Fibroblast of the conjunctiva (primary cell): ENCODE measurements at places on chromosomes 2 and 18.

GRCh38 chr18:74457725-74458421 is 765 bp upstream of the DIPK1C start:
- no peak for DNase-seq

- peak; percentile 43 for DNase-seq
Observed at GRCh38 chr18:34809451-34810072, 99.5 kb downstream of the DTNA start.

- DNase-seq: no peak
Observed at GRCh38 chr18:26653943-26654615, 105.7 kb upstream of the KCTD1 start.

GRCh38 chr2:23249348-23249747 is 135.6 kb upstream of the KLHL29 start:
- DNase-seq: no peak

DNA sequence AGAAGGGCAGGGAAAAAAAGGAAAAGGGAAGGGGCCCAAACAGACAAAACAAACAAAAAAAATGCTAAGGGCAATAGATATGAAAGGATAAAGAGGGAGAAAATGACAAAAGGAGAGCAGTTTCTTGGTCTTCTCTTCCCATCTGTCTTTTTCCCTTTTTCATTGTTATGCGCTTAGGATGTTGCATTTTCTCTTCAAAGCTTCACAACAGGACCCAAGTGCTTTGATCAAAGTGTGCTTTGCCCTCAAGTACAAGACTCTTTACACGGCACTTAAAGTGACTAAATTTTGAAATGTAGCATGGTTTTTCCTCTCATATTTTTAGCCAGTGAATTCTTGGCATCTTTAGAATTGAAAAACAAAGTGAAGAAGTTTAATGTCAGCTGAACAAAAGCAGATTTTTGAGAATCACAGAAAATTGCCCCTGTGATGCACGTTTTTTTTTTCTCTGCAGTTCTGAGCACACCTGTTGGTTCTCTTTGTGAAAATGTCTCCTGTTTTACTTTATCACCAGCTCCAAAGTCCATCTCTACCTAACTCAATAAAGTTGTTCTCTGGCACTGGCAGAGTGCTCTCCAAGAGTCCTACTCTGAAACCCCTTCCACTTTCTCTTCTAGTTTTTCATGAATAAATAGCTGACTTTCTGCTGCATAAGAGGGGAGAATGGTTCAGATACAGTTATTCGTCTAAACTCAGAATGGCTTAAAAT is 126.6 kb downstream of the KCNH7 start:
- DNase-seq: no peak

DNA sequence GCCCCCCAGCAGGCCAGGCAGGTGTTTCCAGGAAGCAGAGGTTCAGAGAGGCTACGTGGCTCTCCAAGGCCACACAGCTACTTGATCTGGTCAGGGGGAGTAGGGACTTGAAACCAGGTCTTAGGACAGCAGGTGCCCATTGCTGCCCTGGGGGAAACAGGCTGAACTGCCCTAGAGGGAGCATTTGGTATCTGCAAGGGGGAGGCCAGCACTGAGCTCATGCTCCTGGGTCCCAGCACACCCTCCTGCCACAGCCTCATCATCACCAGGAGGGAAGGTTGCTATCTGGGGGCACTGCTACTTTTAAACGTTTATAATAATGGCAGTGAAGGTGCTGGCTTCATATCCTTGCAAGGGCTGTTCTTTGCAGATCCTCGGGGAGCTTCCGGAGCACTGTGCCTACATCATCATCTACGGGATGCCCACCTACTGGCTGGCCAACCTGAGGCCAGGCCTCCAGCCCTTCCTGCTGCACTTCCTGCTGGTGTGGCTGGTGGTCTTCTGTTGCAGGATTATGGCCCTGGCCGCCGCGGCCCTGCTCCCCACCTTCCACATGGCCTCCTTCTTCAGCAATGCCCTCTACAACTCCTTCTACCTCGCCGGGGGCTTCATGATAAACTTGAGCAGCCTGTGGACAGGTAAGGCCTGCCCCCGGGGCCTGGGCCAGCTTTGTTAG is 36.1 kb downstream of the ABCG8 start:
- DNase-seq: no peak

DNA sequence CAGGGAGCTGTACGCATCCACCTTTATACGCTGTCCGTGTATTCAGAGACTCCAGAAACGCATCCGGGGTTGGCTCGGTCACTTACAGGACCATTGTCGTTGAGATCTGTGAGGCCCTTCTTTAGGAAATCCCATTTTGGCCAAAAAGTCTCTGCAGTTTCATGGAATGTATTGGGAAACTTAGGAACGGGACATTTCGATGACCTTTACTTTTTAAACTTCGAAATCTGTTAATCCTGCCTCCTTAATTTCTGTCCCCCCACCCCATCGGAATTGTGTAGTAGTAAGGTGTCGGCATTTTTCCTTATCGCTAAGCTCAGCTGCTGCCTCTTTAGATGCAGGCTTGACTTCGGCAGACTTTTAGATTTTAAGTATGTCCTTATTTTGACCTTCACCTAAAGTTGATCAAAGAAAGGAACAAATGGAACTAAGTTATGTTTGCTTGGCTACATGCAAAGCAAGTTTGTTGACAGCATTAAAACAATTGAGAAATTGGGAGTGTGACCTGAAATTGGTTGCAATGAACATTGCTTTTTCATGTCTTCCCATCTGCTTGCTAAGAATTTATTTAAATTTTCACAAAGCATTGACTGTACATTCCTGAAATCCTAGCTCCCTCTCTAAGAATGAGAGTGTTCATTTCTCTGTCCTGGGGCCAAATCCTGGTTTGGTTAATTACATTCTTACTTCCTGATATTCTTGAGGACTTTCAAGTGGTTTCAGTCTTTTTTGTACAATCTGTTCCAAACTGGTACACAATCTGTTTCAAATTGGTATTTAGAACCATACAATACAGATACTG is 884 bp upstream of the RAPH1 start:
- no peak for DNase-seq

- no peak for DNase-seq
Observed at GRCh38 chr2:96685577-96686459, 43.3 kb downstream of the FER1L5 start.

- DNase-seq: no peak
Observed at GRCh38 chr2:179543361-179543901, 278.8 kb upstream of the SESTD1 start.

GRCh38 chr2:179936141-179936540 is 71.0 kb downstream of the CWC22 start:
- DNase-seq: no peak

GRCh38 chr2:105497094-105497493 is 98.2 kb upstream of the FHL2 start:
- DNase-seq: no peak

- no peak for DNase-seq
Observed at GRCh38 chr2:143545949-143546255, 416.7 kb downstream of the ARHGAP15 start.

GRCh38 chr2:200051611-200051945 is 96.2 kb downstream of the MAIP1 start:
- no peak for DNase-seq

DNA sequence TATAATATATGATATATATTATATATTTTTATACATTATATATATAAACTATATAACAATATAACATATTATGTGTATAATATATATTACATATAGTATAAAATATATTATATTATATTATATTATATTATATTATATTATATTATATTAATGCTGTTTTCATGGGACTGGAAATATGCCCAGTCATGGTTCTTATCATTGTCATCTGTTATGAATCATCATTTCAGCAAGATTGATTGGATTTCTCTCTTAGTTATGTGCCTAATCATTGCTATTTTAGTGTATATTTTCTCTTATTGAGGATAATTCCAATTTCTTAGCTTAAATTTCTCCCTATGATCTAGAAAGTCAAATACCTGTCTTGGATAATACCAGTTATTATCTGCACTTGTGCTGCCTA is 617.8 kb downstream of the TRIB2 start:
- DNase-seq: no peak

- no peak for DNase-seq
Observed at GRCh38 chr2:147759536-147759935, 85.3 kb upstream of the ACVR2A start.

DNA sequence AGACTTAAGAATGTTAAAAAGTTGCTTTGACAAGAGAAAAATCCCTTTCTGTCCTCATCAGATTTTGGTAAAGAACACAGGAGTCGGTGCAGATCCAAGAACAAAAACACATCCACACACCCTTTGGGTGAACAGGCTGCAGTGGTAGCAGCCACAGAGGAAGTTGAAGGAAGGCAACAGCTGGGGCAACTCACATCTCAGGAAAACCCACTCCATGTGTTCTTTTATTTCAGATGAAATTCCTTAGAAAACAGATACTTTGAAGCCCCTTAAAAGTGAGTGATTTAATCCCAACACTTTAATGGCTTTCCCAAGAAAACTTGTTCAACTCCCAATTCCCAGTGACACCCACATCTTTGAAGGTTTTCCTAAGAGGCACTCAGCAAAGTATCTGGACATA is 271.3 kb downstream of the ICOS start:
- DNase-seq: no peak

- DNase-seq: peak; percentile 55
Observed at GRCh38 chr2:196233021-196233804, 61.8 kb upstream of the STK17B start.

- DNase-seq: no peak
Observed at GRCh38 chr18:50793641-50794565, 25.9 kb downstream of the MRO start.

DNA sequence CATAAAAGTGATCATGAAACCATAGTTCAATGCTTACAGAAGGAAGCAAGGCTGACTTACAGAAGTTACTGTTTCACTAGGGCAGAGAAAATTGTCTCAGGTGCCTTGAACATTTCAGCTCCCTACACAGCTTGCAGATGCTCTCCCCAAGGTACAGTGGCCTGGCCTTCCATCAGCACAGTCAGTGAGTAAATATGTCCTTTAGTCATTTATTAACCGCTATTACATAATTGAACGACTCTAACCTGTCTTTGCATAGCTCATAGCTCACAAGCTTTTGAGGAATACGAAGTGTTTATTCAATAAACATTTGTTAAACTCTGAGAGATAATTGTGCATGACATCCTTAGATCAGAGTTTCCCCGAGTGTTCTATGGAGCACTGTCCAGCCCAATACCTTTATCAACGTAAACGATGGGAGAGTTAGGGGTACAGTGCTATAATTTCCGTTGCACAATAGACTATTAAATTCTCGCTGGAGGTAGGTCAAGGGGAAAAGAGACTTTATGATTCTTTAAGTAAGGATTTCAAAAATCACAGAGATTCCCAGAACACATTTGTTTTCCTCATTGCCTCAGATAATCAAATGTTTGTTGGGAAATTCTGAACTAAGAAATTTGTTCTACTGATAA is 677.8 kb downstream of the TSN start:
- no peak for DNase-seq

- DNase-seq: no peak
Observed at GRCh38 chr2:190646780-190647522, 1.9 kb upstream of the NAB1 start.

DNA sequence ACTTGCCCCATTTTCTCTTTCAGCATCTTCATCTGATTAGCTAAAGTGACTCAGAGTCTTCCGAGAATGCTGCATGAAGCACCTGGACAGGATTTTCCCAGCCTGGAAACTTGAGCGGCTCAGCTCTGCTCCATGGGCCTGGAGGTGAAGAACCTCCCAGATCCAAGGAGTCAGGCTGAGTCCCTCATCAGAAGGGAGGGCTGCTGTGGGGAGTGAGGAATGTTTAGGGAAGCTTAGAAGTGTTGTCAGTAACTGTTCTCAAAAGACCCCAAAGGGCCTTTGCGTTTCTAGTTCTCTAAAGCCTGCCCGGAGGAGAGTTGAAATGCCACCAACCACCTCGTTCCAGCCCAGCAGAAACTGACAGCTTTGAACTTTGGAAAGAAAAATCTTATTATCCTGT is 157.1 kb downstream of the CLIP4 start:
- DNase-seq: no peak

DNA sequence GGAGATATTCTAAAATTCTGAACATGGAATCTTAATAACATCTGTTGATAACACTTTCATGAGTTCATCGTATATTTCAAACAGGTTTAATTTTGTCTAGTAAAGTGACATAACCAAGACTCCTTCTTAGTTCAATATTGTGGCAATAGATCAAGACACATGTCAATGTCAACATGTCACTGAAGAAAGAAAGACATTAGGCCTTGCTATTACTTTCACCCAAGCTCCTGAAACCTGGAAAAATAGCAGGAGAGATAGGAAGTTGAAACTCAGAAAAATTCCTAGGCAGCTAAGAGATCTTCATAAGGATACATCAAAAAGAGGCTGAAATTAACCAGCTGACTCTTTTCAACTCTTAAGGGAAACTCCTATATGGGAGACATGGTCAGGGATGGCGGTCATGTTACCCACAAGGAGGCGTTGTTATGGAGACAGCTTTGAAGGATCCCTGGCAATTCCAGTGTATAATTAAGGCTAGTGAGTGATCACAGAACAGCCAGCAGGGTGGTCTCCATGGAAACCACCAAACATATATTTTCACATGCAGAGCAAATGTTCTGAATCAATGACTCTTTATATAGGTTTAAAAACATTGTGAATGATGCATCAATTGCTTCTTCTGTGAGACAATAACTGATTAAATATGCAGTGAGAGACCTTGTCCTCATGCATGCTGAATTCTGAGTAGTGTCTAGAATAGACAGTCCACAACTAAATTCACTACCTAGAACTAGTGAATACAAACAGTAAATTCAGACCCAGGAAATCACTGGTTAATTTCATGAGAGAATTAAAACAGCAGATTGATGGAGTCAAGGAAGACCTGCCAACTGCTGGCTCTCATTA is 115.3 kb upstream of the RIOK3 start:
- DNase-seq: no peak

- DNase-seq: no peak
Observed at GRCh38 chr2:20668871-20669475, 2.0 kb downstream of the GDF7 start.

- no peak for DNase-seq
Observed at GRCh38 chr2:233700028-233700635, 7.4 kb downstream of the UGT1A6 start.

- DNase-seq: peak; percentile 84
Observed at GRCh38 chr18:3245853-3246634, 1.6 kb upstream of the MYL12A start.

DNA sequence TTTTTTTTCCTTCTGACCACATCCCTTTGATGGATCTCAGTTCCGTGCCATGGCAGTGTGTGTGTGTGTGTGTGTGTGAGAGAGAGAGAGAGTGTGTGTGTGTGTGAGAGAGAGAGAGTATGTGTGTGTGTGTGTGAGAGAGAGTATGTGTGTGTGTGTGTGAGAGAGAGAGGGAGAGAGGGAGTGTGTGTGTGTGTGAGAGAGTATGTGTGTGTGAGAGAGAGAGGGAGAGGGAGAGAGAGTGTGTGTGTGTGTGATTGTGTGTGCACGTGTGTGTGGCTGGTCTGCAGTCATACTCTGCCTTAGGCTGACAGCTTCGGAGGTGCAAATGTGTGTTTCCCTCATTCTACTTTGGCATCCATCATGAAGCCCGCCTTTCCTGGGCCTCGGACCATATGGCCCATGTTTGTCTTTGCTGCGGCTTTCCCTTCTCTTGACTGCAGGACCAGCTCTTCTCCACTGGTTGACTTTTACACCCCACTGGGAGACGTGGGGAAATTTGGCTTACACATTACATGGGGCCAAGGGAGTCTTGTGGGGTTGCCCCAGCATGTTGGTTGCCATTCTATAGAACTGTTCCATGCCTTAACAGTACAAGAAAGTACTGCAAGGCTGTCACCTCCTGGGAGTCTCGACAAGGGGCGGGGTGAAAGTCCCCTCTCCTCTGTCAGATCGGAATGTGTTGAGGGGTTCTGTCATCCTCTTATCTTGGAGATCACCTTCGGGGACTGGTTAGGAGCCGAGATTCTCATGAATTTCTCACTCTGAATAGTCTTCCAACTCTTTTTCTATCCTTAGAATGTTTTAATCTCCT is 21.6 kb downstream of the TSN start:
- no peak for DNase-seq
